ENCODE measurements at places on chromosomes 1 and 21.

DNA sequence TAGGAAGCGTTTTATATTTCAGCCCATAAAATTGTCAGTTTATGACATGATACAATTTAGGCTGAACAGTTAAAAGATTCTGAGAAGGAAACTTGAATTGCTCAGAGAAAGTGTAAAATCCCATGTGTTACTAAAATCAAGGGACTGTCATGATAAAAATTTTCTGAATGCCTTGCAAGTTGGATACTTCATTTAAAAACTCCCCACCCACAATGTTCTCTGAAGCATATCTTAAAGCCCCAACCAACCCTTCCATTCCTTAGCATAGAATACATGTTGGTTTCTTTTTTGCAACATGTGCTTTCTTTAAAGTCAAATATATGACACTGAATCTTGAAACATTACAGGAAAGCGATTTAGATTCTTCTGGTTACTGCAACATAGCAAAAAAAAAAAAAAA, 97.4 kb downstream of the MRPL39 start:
- no peak for DNase-seq
- no peak overlapping the region for H3K27ac ChIP-seq
- H3K27me3 ChIP-seq: no peaks in the 10 kb centered on the region
- H3K36me3 ChIP-seq: no peaks in the 10 kb centered on the region
- H3K4me1 ChIP-seq: no peaks in the 10 kb centered on the region
- H3K4me3 ChIP-seq: no peak overlapping the region

- no peaks in the 10 kb centered on the region for H3K36me3 ChIP-seq
- H3K27ac ChIP-seq: no peak overlapping the region
- H3K4me1 ChIP-seq: no peaks in the 10 kb centered on the region
- H3K4me3 ChIP-seq: no peak overlapping the region
These were observed 222.3 kb downstream of the TPR start for GRCh38 chr1:186152620-186153239.

DNA sequence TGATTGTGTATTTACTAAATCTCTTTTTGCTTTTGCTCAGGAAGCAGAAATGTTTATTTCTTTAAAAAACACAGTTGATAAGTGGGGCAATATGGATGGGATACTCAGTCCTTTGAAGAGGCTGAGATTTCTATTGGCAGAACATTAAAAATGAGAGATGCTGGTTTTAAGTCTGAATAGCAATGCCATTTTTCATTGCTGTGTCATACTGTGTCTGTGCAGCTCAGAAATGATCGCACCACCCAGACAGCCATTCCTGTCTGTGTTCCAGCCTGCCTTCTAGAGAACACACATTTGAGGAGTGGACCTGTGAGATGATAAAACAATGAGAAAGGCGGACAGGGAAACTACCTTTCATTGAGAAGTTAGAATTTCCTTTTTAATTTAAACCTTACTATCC, 231.2 kb upstream of the USP24 start:
- DNase-seq: no peak
- H3K27me3 ChIP-seq: peaks cover 7% of the 10 kb centered on the region
- H3K4me1 ChIP-seq: no peaks in the 10 kb centered on the region
- H3K27ac ChIP-seq: no peak overlapping the region

GRCh38 chr1:234047123-234047522, 142.6 kb downstream of the SLC35F3 start:
- no peak overlapping the region for H3K27ac ChIP-seq
- no peak for DNase-seq
- peaks cover 20% of the 10 kb centered on the region for H3K27me3 ChIP-seq
- H3K4me1 ChIP-seq: no peaks in the 10 kb centered on the region
- H3K36me3 ChIP-seq: no peaks in the 10 kb centered on the region

DNA sequence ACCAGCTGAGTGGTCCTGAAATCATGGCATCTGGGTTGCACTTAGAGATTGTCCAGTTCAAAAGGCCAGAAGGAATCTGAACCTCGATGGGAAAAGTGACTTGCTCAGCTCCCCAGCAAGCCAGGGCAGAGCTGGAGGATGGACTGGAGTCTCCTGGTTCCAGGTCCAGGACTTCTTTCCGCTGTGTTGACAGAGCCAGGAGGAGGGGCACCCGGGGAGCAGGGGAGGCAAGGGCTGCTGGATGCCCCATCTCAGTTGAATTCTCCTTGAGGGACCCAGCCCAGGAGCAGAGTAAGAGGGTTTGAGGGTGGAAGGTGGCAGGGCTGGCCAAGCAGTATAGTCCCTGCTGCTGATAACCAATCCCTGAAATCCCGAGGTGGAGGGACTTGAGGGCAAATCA, 2.4 kb upstream of the ALPL start:
- H3K27me3 ChIP-seq: peaks cover 65% of the 10 kb centered on the region
- peaks cover 4% of the 10 kb centered on the region for H3K36me3 ChIP-seq
- no peak for DNase-seq
- H3K4me1 ChIP-seq: peaks cover 9% of the 10 kb centered on the region

GRCh38 chr1:180593382-180593781, 34.6 kb downstream of the OVAAL start:
- no peaks in the 10 kb centered on the region for H3K4me1 ChIP-seq
- no peaks in the 10 kb centered on the region for H3K36me3 ChIP-seq
- peaks cover 2% of the 10 kb centered on the region for H3K27me3 ChIP-seq
- no peak for DNase-seq

- no peak for DNase-seq
- no peaks in the 10 kb centered on the region for H3K36me3 ChIP-seq
- no peaks in the 10 kb centered on the region for H3K27me3 ChIP-seq
- H3K4me3 ChIP-seq: no peak overlapping the region
- H3K27ac ChIP-seq: no peak overlapping the region
- H3K4me1 ChIP-seq: no peaks in the 10 kb centered on the region
These were observed 582.0 kb upstream of the TMPRSS15 start for GRCh38 chr21:18985584-18985983.

- H3K4me1 ChIP-seq: no peaks in the 10 kb centered on the region
- H3K4me3 ChIP-seq: no peak overlapping the region
- no peak for DNase-seq
These were observed 12.7 kb downstream of the CD34 start for GRCh38 chr1:207898260-207898659.

DNA sequence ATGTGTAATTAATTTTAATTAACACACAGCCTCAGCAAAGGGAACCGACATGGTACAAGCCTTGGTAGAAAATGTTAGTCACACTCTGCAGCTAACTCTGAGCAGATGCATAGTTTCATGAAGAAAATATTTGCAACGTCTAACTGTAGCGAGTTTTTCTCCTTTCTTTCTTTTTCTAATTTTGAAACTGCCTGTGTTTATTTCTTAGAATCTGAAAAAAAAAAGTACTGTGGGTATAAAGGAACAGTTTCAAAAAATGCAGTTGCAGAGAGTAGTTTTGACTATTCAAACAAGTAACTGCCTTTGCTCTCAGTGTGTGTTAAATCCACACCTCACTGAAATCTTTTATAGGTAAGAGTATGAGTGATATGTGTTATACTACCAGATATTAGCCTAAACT, 149.9 kb upstream of the C1orf105 start:
- H3K4me1 ChIP-seq: no peaks in the 10 kb centered on the region
- no peak overlapping the region for H3K27ac ChIP-seq
- no peaks in the 10 kb centered on the region for H3K36me3 ChIP-seq

GRCh38 chr21:33587792-33588484, 546 bp downstream of the DONSON start:
- peak overlapping the region; percentile 89 for H3K4me3 ChIP-seq
- no peaks in the 10 kb centered on the region for H3K36me3 ChIP-seq
- no peaks in the 10 kb centered on the region for H3K27me3 ChIP-seq
- peaks cover 16% of the 10 kb centered on the region for H3K4me1 ChIP-seq
- H3K27ac ChIP-seq: peak overlapping the region; percentile 85

- H3K27me3 ChIP-seq: peaks cover 2% of the 10 kb centered on the region
- H3K36me3 ChIP-seq: no peaks in the 10 kb centered on the region
- no peak overlapping the region for H3K27ac ChIP-seq
- no peak overlapping the region for H3K4me3 ChIP-seq
- no peak for DNase-seq
- H3K4me1 ChIP-seq: no peaks in the 10 kb centered on the region
These were observed 68.0 kb downstream of the PLPP3 start for GRCh38 chr1:56511364-56511763.

- DNase-seq: no peak
- H3K27ac ChIP-seq: no peak overlapping the region
- no peaks in the 10 kb centered on the region for H3K4me1 ChIP-seq
- H3K36me3 ChIP-seq: no peaks in the 10 kb centered on the region
These were observed 28.2 kb upstream of the KLHDC7A start for GRCh38 chr1:18452550-18452949.

DNA sequence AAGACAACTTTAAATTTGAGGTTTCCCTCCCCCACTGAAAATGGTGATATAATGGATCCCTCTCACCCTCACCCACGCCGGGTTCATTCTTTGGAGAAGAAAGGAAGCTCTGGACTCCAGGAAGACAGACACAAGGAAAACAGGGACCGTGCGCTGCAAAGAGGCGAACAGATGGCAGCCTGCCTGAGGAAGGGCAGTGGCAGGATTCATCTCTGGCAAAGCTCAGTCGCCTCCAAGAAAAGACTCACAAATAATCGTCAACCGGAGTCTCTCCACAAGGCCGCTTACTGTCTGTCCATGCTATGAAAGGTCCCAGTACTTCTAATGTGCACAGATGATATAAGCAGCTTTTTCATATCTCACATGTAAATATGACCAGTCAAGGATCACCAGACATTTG, 110.3 kb downstream of the TIAM1 start:
- DNase-seq: no peak
- H3K4me1 ChIP-seq: peaks cover 10% of the 10 kb centered on the region
- no peaks in the 10 kb centered on the region for H3K27me3 ChIP-seq

- H3K36me3 ChIP-seq: peaks cover 28% of the 10 kb centered on the region
- no peaks in the 10 kb centered on the region for H3K27me3 ChIP-seq
- no peak overlapping the region for H3K4me3 ChIP-seq
- no peak overlapping the region for H3K27ac ChIP-seq
These were observed 69.7 kb downstream of the RUNX1 start for GRCh38 chr21:34979383-34979782.

DNA sequence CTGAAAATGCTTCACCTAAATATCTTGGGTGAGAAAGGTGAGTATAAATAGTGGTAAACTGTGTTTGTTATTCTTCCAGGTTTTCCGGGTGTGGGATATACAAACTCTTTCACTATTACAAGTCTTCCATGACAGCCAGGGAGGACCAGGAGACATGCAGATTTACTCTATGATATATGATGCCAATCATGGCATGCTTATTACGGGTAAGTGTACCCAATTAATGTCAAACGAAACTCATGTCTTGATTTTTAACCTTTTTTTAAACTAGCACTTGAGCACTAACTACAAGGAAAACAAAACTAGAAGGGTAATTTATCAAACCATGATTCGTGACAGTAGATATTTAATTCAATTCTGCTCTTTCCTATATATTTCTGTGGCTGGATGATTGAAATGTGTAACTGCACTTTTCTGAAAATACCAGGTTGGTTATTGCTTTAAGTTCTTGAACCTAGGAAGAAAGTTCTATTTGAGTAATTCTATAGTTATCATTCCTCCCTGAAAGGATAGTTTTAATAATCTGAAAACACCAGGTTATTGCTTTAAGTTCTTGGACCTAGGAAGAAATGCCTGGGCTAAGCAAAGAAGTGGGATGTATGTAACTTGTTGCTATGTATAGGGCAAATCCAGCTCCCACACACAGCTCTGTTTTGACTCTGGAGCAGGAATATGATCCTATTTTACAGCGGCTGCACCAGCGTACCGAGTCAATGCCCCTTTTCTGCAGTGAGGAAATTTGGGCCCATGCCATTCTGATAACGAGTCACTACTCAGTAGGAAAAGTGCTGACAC, 86.4 kb downstream of the WDR64 start:
- peaks cover 6% of the 10 kb centered on the region for H3K4me1 ChIP-seq
- H3K36me3 ChIP-seq: no peaks in the 10 kb centered on the region
- no peak overlapping the region for H3K4me3 ChIP-seq

DNA sequence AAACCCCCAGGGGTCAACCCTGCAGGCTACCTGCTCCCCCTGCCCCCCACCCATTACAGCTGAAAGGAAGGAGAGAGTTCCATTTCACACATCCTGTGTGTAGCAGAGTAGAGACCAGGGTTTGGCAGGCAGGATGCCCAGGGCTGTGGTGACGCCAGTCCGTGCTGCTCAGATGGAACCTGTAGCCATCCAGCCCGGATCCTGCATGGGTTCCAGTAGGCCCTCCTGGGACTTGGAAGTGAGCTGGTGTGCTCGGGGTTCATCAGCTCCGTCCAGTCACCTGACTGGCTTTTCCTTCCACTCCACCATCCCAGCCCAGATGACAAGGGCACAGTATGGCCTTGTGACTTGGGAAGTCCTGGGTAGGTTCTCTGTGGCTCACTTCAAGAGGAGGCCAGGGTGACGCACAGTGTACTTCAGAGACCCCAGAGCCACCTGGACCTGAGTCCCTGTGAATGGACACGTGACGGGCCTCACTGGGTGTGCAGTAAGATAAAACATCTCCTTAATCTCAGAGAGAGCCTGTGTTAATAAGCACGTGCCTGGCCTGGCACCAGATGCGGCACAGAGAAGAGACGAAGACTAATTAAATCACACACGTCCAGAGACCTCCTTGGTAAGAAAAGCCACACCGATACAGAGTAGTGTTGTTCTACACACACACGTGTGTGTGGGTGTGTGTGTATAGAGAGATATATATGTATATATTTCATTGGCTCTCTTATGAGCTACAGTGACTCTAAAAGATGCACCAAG, 16.0 kb downstream of the ITPKB start:
- H3K4me3 ChIP-seq: peak overlapping the region; percentile 99
- no peaks in the 10 kb centered on the region for H3K27me3 ChIP-seq
- H3K27ac ChIP-seq: peak overlapping the region; percentile 86

DNA sequence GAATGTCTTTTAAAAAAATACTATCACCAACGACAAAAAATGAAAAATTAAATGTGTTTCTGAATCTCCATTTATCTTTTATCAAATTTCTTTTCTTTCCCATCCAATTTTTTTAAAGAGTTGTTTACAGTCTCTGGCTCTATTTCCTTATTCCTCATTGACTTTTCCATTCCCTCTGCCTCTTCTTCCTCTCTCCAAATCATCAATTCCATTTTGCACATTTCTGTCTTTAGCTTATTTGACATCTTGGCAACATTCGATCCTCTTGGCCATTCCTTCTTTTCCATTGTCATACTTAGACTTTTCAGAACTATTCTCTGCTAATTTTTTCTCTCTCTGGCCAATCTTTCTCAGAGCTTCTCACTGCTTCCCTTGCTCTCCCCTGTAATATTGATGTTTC, 497.6 kb downstream of the PLPP3 start:
- DNase-seq: no peak
- no peaks in the 10 kb centered on the region for H3K36me3 ChIP-seq
- no peaks in the 10 kb centered on the region for H3K27me3 ChIP-seq
- H3K4me1 ChIP-seq: no peaks in the 10 kb centered on the region
- H3K4me3 ChIP-seq: no peak overlapping the region
- H3K27ac ChIP-seq: no peak overlapping the region

DNA sequence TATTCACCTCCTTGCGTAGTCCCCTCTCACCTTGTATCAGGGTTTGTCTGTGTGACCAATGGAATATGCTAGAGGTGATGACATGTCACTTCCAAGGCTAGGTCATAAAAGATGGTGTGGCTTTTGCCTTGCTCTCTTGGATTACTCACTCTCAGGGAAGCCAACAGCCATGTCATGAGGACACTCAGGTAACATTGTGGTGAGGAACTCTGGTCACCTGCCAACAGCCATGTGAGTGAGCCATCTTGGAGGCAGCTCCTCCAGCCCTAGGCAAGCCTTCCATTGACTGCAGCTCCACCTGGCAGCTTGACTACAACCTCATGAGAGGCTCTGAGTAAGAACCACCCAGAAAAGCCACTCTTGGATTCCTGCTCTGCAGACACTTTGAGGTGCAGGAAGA, 11.0 kb upstream of the HEYL start:
- no peaks in the 10 kb centered on the region for H3K36me3 ChIP-seq
- H3K4me3 ChIP-seq: no peak overlapping the region
- peaks cover 2% of the 10 kb centered on the region for H3K4me1 ChIP-seq

Data from naive thymus-derived CD8-positive, alpha-beta T cell (primary cell).